ENCODE measurements at places on chromosomes 2 and 18. TPM values are rescaled to one million over a fixed set of nuclear protein-coding genes. Genes with fewer than 3 reads are reported as not detected.

The POTEI gene
- not detected for total RNA-seq

DNA sequence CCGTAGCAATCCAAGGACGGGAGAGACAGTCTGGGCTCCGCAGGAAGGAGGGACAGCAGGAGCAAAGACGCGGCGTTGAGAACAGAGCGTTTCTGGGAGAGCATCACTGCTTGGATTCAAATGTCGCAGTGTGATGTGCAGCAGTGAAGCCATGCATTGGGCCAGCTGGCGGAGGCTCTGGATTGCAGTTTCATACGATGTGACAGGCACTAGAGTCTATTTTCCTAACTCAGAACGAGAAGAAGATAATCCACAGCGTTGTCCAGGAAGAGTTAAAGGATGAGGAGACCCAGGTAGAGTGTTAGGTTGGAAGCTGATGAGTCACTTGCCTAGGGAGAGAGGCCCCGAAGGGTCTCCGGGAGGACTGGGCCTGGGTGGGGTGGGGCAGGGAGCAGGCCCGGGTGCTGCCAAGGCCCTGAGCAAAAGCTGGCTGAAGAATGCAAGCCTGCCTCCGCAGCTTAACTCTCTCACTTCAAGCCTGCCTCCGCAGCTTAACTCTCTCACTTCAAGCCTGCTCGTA, 17.7 kb upstream of the SEMA4C start:
- no peaks in the 10 kb centered on the region for H3K27me3 ChIP-seq
- H3K27ac ChIP-seq = peak overlapping the region; percentile 69
- H3K4me1 ChIP-seq = no peaks in the 10 kb centered on the region
- DNase-seq = peak; percentile 51
- H3K36me3 ChIP-seq = no peaks in the 10 kb centered on the region

- H3K4me3 ChIP-seq = no peak overlapping the region
- H3K27me3 ChIP-seq = no peaks in the 10 kb centered on the region
- no peak overlapping the region for H3K27ac ChIP-seq
- no peaks in the 10 kb centered on the region for H3K36me3 ChIP-seq
- H3K4me1 ChIP-seq = no peaks in the 10 kb centered on the region
- DNase-seq = no peak
Observed at GRCh38 chr18:74303936-74304335, 11.7 kb upstream of the C18orf63 start.

DNA sequence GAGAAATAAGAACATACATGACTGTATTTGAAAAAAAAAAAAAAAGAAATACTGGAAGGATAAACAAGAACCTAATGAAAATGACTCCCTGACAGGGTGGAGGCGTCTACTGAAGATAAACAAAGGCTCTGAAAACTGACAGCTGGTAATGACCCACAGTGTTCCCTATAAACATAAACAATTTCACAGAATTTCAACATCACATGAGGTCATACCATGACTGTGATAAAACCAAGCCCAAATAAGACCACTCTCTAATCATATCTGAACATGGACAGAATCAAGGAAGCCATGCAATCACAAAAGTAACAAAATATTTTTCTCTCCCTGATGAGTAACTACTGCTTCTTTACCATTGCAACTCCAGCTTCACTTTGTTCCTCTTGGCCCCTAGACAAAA, 159.3 kb downstream of the FAM124B start:
- H3K36me3 ChIP-seq = no peaks in the 10 kb centered on the region
- DNase-seq = no peak
- H3K4me1 ChIP-seq = no peaks in the 10 kb centered on the region

The IL1RL1 gene
- 12.3 TPM for total RNA-seq

GRCh38 chr2:121036226-121036692, 248.7 kb downstream of the TFCP2L1 start:
- no peaks in the 10 kb centered on the region for H3K36me3 ChIP-seq
- H3K27me3 ChIP-seq = no peaks in the 10 kb centered on the region
- no peak overlapping the region for H3K27ac ChIP-seq
- no peaks in the 10 kb centered on the region for H3K4me1 ChIP-seq

GRCh38 chr2:88874063-88874657, 182.7 kb downstream of the RPIA start:
- H3K27ac ChIP-seq = no peak overlapping the region
- H3K27me3 ChIP-seq = no peaks in the 10 kb centered on the region

GRCh38 chr2:80149991-80150390, 154.6 kb downstream of the LRRTM1 start:
- H3K27ac ChIP-seq = no peak overlapping the region
- H3K36me3 ChIP-seq = no peaks in the 10 kb centered on the region
- no peak for DNase-seq
- H3K4me3 ChIP-seq = no peak overlapping the region

The MARCO gene
- not detected for total RNA-seq

DNA sequence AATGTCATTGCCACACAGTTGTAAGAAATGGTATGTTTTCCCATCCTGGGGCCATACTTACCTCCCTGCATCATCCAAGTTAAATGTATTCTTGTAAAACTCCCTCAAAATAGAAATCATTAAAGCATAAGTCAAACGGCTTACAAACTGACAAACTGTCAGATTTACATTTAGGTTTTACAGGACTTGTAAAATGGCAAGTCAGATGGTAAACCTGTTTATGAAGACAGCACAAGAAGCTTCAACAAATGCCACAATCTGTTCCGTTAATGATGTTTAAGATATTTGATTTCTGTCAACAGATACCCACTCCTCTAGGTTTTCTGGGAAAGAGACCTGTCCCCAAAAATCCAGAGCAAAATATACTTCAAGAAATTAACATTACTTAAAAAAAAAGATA, 197.2 kb downstream of the PID1 start:
- no peak for DNase-seq
- no peak overlapping the region for H3K4me3 ChIP-seq
- H3K4me1 ChIP-seq = no peaks in the 10 kb centered on the region

The DLX1 gene
- 0.14 TPM for total RNA-seq

GRCh38 chr18:1408376-1408775, 503.7 kb downstream of the ADCYAP1 start:
- no peak overlapping the region for H3K4me3 ChIP-seq
- no peaks in the 10 kb centered on the region for H3K36me3 ChIP-seq
- H3K27ac ChIP-seq = no peak overlapping the region
- no peak for DNase-seq

GRCh38 chr2:124035001-124035400, 9.9 kb downstream of the CNTNAP5 start:
- no peak for DNase-seq
- no peaks in the 10 kb centered on the region for H3K4me1 ChIP-seq
- no peak overlapping the region for H3K27ac ChIP-seq
- H3K27me3 ChIP-seq = no peaks in the 10 kb centered on the region
- H3K36me3 ChIP-seq = no peaks in the 10 kb centered on the region
- H3K4me3 ChIP-seq = no peak overlapping the region

DNA sequence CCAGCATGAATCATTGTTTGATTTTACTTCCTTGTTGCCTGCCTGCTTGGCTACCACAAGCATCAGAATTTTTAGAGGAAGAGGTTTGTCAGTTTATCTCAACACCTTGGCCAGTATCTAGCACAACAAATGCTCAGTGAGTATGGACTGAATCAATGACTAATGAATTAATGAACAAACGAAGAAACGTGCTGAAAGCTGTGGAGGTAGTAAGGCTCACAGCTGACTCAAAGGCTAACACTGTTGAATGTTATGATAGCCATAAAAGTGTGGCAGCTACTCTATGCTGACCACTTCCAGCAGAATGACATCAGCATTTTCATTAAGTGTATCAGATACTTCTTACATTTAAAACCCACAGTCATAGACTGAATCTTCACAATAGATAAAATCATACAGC, 543.4 kb downstream of the IRS1 start:
- H3K36me3 ChIP-seq = no peaks in the 10 kb centered on the region
- H3K4me1 ChIP-seq = no peaks in the 10 kb centered on the region
- DNase-seq = no peak
- H3K27ac ChIP-seq = peak overlapping the region; percentile 32
- no peaks in the 10 kb centered on the region for H3K27me3 ChIP-seq
- no peak overlapping the region for H3K4me3 ChIP-seq

- no peaks in the 10 kb centered on the region for H3K4me1 ChIP-seq
- no peaks in the 10 kb centered on the region for H3K27me3 ChIP-seq
- no peak for DNase-seq
Observed at GRCh38 chr2:200039724-200040650, 84.6 kb downstream of the MAIP1 start.

The RAB31 gene
- total RNA-seq = 25.6 TPM

The FAP gene
- total RNA-seq = 21.2 TPM

DNA sequence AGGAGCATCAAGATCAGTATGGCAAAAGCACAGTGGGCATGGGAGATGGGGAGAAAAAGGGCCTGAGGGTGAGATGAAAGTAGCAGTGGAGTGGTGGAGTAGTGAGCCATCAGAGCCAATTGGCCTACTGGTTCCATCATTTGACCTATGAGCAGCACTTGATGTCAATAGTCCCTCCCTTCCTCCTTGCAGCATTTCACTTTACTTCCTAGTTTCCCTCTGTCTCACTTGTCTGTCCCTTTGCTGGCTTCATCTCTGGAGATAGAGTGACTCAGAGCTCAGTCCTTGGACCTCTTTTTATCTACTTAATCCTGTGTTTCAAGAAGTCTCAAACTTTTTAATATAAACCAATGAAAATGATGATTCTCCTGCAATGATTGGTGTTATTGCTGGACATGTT, 32.1 kb downstream of the FBXO48 start:
- peak overlapping the region; percentile 76 for H3K27ac ChIP-seq
- no peaks in the 10 kb centered on the region for H3K27me3 ChIP-seq
- no peak for DNase-seq

DNA sequence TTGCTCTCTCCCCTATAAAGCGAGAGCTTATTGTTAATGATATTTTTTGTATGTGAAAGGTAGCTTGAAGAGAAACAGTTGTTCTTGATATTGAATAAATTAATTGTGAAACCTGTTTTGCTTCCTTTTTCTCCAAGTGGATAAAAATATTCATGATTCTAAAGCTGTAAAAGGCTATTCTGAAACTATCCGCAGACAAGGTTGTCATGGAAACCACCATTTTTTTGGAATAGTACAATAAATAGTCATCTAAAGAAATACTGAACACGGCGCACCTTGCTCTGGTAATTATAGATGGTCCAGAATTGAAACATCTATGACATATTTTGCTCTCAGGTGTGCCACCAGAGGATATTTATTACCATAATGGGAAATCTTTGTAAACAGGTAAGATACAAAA, 1103.0 kb upstream of the SLC39A10 start:
- no peaks in the 10 kb centered on the region for H3K27me3 ChIP-seq
- DNase-seq = no peak
- no peaks in the 10 kb centered on the region for H3K36me3 ChIP-seq
- no peaks in the 10 kb centered on the region for H3K4me1 ChIP-seq

DNA sequence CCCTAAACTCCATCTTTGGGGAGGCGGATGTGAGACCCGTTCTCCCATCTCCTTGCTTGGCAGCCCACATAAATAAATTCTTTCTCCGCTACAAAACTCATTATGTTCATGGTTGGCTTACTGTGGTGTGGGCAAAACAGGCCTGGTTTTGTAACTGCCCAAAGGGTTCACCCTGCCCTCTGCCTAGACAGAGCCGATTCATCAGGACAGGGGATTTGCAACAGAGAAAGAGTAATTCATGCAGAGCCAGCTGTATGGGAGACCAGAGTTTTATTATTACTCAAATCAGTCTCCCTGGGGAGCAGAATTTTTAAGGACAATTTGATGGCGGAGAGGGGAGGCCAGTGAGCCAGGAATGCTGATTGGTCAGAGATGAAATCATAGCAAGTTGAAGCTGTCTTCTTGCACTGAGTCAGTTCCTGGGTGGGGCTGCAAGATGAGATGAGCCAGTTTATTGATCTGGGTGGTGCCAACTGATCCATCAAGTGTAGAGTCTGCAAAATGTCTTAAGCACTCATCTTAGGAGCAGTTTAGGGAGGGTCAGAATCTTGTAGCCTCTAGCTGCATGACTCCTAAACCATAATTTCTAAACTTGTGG, 8.4 kb upstream of the RNF125 start:
- H3K4me1 ChIP-seq = no peaks in the 10 kb centered on the region
- no peaks in the 10 kb centered on the region for H3K27me3 ChIP-seq
- no peak overlapping the region for H3K4me3 ChIP-seq

- H3K27ac ChIP-seq = peak overlapping the region; percentile 99
- H3K4me1 ChIP-seq = no peaks in the 10 kb centered on the region
- no peak for DNase-seq
- H3K27me3 ChIP-seq = no peaks in the 10 kb centered on the region
- H3K4me3 ChIP-seq = peak overlapping the region; percentile 85
- no peaks in the 10 kb centered on the region for H3K36me3 ChIP-seq
Observed at GRCh38 chr2:190879474-190880377, 895 bp upstream of the GLS start.

The LRATD1 gene
- total RNA-seq = 14.1 TPM

The INHA gene
- total RNA-seq = 2.4 TPM

The C2orf72 gene
- not detected for total RNA-seq

GRCh38 chr18:11871501-11871900, 20.3 kb downstream of the CHMP1B start:
- H3K27ac ChIP-seq = no peak overlapping the region
- no peaks in the 10 kb centered on the region for H3K36me3 ChIP-seq
- no peaks in the 10 kb centered on the region for H3K4me1 ChIP-seq
- no peak overlapping the region for H3K4me3 ChIP-seq
